ENCODE measurements at places on chromosomes 6 and 20.
A peak's percentile ranks its signal among the peaks of the same experiment; 100 is the strongest.

- no peak for DNase-seq
Measured at GRCh38 chr20:48215536-48215935, 430.3 kb upstream of the SULF2 start.

DNA sequence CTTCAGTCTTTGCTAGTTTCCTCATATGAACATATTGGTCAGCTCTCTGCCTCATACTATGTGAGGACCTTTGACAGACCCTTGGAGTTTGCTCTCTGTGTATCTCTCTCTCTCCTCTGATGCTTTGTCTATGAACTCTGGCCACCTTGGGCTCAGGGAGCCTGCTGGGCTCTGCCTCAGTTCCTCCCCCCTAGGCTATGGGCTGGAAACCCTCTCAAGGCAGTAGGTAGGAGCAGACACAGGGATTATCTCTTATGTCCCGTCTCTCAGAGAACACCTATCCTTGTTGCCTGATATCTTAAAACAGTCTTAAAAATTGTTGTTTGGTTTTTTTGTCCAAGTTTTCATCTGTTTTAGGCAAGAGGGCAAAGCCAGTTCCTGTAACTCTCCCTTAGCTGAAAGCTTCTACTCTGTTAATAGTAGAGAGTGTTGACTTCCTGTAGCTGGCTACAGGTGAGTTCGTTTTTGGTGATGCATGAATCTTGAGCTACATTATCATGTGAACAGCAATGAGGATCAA is 68.3 kb downstream of the BCAS1 start:
- DNase-seq = no peak

DNA sequence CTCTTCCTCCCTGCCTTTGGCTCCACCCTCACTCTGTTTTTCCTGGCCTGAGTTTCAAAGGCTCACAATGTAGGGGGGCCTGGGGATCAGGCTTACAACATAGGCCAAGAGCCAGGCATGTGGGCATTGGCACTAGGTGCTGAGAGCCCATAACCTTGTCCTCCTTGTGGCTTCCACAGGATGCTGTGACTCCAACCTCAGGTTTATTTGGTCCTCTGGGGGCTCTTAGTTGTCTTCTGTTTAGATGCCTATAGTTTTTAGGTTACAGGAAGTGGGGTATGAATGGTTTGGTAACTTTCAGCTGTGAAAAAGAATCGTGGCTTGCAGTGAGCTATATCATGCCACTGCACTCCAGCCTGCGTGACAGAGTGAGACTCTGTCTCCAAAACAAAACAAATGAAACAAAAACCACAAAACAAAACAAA is 25.6 kb downstream of the MMP24 start:
- no peak for DNase-seq

GRCh38 chr20:61668065-61668650 is 397.5 kb downstream of the TAF4 start:
- DNase-seq = no peak

- peak; percentile 31 for DNase-seq
Measured at GRCh38 chr20:309841-310644, 12.7 kb downstream of the ZCCHC3 start.

GRCh38 chr20:48772183-48772976 is 55.4 kb downstream of the PREX1 start:
- DNase-seq = no peak

DNA sequence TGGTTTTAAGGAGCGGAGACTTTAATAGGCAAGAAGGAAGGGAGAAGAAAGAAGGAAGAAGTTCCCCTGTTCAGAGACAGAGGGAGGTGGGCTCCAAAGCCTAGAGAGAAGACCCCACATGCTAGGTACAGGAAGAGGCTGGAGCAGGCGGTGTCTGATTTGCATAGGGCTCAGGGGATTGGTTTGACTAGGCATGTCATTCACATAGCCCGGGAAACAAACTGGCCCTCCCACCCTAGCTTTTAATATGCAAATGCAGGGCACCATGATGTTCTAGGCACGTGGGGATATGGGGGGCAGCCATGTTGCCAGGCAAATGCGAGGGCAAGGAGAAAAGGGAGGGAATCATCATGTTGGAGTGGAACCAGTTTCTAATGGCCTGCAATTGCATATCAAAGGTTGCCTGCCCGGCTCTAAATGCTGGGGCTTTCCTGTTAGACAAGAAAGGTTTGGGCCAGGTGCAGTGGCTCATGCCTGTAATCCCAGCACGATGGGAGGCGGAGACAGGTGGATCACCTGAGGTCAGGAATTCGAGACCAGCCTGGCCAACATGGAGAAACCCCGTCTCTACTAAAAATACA is 34.3 kb upstream of the AGPAT4 start:
- DNase-seq = no peak

DNA sequence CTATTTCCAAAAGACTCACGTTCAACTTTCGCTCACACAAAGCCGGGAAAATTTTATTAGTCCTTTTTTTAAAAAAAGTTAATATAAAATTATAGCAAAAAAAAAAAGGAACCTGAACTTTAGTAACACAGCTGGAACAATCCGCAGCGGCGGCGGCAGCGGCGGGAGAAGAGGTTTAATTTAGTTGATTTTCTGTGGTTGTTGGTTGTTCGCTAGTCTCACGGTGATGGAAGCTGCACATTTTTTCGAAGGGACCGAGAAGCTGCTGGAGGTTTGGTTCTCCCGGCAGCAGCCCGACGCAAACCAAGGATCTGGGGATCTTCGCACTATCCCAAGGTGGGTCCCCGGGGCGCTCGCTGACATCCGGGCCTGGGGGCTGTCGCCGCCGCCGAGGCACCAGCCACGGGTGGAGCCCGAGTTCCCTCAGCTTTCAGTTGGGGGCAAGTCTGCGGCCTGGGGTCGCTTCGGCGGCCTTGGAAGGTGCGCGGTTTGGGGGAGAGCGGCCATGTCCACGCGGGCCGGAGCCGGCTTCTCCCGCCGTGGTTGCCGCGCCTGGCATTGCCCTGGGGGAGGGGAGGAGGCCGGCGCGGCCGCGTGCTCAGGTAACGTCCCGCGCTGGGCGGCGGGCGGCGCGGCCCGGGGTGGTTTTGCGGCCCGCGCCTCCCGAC is 429 bp downstream of the AMD1 start:
- peak; percentile 45 for DNase-seq

Measured in NCI-H2081 (cell line).